ENCODE measurements at places on chromosomes 2 and 18.

GRCh38 chr2:240384711-240385450 is 50.6 kb upstream of the GPC1 start:
- DNase-seq: no peak

DNA sequence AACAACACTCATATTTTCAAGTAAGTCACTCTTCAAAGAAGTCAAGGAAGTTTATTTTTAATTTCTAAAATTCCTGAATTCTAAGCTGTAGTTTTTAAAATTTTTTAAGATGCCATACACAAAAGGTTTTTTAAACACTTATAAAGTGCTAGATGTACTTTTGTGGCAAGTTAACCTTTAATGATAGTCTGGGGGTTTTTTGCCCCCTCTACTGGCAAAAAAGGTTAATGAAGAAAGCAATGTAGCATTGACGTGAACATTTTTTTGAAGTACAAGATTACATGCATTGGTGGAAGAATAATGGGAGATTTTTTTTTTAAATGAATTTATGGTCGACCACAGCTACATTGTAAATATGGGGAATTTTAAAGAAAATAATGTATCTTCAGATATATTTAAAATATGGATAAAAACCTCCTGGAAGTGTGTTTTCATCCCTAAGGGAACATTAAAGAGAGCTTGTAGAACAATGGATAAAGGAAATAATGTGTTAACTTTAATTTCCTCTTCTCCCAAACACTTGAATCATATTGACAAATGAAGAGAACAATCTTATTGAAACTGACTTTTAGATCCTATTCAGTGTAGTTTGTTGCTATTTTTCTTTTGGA is 12.6 kb downstream of the ITPRID2 start:
- no peak for DNase-seq

DNA sequence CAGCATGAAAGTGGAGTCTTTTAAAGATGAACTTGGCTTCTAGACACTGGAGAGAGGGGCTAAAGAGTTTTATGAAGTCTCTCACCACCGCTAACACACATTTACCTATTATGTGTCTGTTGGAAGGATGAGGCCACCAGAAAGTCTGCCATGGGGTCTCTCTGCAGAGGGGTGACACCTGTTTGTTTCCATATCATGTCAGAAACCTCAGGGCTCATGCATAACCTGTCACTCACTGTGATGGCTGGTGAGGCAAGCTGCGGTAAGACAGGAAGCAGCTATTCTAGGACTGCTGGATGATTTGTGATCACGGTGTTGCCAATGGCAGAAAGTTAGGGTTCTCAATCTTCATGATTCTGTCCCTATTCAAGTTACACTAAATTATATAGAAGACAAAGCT is 60.8 kb upstream of the DNMT3A start:
- no peak for DNase-seq

DNA sequence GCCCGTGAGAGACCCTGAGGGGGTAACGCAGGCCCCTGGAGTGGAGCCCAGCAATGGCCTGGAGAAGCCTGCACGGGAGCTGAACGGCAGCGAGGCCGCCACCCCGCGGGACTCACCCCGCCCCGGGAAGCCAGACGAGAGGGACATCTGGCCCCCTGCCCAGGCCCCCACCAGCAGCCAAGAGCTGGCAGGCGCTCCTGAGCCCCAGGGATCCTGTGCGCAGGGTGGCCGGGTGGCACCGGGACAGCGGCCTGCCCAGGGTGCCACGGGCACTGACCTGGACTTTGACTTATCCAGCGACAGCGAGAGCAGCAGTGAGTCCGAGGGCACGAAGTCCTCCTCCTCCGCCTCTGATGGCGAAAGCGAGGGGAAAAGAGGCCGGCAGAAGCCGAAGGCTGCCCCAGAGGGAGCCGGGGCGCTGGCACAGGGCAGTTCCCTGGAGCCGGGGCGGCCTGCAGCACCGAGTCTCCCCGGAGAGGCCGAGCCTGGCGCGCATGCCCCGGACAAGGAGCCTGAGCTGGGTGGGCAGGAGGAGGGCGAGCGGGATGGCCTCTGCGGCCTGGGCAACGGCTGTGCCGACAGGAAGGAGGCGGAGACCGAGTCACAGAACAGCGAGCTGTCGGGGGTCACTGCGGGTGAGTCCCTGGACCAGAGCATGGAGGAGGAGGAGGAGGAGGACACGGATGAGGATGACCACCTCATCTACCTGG is 35.1 kb downstream of the CTDP1 start:
- DNase-seq: no peak

- no peak for DNase-seq
Measured at GRCh38 chr2:47984041-47984440, 77.7 kb upstream of the FBXO11 start.

GRCh38 chr2:4134551-4135550 is 431.5 kb downstream of the DCDC2C start:
- no peak for DNase-seq

DNA sequence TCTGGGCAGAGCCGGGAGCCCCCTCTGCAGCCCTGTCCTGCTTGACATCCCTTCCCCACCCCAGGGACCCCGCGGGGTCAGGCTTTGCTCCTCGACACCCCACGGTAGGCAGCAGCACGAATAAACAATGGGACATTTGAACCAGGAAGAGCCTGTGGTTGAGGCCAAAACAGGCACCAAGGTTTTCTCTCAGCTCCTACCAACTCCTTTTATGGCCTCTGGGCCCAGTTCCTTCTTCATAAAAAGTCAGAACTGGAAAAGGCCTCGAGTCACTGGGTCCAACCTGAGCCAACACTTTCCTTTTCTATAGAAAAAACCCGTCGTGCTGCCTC is 20.6 kb downstream of the TEX44 start:
- DNase-seq: no peak

DNA sequence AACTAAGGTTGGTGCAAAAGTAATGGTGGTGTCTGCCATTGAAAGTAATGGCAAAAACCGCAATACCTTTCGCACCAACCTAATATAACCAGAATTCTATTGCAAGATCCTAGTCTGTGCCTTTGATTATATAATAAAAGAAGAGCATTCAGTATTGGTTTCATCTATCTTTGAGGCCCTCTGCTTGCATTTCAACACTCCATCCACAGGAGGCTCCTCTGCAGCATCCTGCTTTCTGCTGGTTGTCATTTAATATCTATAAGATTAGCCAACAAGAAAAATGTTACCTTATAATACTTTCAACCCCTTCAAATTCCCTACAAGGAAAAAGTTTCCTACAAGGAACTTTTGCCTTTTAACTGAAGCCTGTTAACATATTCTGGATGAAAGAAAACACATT is 139.2 kb downstream of the CDCA7 start:
- no peak for DNase-seq

- no peak for DNase-seq
Measured at GRCh38 chr2:29829841-29830240, 91.5 kb downstream of the ALK start.

Data from T-helper 2 cell treated with Interferon-gamma antibody and Interleukin-4, amounts not matched to agents 5 μg/mL and 100 μg/mL, for 36 hours (primary cell).